ENCODE measurements at places on chromosomes 4 and X.

DNA sequence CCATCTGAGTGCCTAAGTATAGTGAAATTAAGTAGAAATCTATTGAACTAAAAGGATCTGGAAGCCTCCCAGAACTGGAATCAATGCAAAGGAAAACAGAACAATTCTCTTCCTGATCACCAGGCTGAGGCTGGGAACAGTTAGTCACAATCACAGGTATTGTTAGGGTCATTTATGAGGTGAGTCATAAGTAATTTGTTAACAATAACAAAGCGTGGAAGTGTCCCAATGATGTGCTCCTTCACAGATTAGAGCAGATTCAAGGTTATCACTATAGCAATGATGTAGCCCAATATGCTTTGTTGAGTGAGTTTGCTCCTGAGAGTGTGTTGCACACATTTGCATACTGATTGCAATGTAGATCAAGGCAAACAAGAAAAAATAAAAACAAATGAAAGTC lies 228.1 kb downstream of the ZNF674 start:
- no peak for DNase-seq

DNA sequence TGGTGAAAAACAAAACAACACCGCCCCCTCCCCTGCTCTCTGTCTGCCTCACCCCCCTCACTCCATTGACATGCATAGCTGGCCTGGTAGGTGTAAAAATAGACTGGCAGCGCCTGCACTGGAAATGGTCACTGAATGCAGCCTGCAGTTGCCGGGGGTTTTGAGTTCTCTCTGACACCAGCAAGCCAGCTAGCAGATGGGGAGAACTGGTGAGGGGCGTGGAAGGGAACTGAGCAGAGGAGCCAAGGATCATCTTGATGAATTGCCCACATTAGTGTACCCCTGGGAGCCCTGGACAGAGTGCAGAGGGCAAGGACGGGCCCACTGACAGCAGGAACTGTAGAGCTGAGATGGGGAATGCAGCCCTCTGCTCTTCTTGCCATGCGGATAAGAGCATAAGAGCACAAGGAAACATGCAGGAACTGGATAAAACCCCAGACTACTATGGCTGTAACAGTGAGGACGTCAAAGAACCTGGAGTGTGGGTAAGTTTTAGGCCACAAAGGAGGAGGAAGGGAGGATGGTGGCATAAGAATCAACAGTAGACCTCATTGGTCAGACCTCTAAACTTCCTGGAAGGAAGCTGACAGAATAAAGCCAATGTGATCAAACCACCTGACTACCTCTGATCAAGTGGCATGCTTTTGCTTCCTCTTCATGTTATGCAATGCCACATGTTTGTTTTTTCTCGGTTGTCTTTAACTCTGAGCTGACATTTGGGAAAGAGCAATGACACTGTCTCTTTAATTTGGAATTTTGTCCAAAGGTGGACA lies 96.3 kb downstream of the ANK2 start:
- DNase-seq: no peak

DNA sequence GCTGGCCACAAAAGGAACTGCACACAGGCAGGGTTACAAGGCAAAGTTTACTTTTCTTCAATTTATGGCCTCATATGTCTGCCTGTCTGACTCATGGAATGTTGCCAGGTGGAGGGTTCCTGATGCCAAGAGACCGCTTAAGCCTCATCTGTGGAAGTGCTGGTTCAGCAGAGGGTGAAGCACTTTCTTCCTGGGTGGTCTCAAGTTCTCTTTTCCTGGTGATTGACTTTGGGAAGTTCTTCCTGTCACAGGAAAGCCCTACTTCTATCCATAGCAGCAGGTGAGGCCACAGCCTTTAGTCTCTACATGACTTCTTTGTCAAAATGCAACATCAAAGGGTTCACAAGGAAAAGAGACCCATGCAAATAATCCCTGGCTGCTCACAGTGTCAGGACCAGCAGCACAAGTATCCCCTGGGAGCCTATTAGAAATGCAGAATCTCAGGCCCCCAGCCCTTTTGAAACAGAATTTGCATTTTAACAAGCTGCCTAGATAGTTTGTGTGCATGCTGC lies 81.4 kb upstream of the IGFBP7 start:
- DNase-seq: no peak

- DNase-seq: no peak
Measured at GRCh38 chrX:9221781-9222180, 187.9 kb upstream of the FAM9B start.

- no peak for DNase-seq
Measured at GRCh38 chr4:64582492-64582891, 173.2 kb upstream of the TECRL start.

- no peak for DNase-seq
Measured at GRCh38 chr4:185880571-185880970, 68.6 kb upstream of the SORBS2 start.

DNA sequence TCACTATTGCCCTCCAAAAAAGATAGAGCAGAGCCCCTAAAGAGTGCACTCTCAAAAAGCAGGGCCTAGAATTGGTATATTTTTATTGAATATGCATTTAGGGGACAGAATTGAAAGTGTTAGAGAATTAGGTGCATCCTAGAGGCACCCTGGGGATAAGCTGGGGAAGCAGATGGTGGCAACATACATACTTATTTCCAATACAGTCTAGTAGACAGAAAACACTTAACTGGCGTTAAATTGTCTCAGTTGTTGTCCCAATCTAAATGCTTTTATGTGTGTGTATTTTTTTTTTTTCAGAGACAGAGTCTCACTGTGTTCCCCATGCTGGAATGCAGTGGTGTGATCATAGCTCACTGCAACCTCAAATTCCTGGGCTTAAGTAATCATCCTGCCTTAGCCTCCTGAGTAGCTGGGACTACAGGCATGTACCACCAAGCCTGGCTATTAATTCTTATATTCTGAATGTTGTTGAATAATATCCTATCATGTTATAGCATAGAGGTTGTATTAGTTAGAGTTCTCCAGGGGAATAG lies 481.8 kb downstream of the GRXCR1 start:
- no peak for DNase-seq

DNA sequence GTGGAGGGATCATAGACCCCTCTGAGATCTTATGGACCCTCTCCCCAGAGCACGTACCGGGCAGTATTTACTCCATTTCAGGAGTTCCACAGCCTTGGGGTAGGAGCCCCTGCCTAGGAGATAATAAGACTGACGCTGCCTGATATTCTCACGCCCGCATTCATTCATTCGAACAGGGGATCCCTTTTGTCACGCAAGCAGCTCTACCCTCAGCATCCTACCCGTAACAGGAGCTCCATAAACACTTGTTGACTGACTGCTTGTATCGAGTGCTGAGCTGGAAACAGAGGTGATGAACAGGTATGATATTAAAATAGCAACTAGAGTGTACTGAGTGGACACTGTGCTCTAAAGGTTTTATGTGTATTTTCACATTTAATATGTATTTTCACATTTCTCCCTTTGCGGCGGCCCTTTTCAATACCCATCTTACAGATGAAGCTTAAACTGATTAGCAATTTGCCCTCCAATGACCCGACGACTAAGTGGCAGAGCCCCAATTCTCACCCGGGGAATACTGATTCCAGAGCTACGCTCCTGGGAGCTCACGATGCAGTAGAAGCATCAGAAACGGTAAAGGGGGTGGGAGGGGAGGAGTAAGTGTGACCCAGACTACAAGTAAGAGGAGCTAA lies 888 bp downstream of the RAB28 start:
- no peak for DNase-seq

- no peak for DNase-seq
Measured at GRCh38 chrX:118595501-118596042, 100.0 kb downstream of the DOCK11 start.

GRCh38 chr4:176383273-176384077 lies 63.7 kb downstream of the SPCS3 start:
- DNase-seq: no peak

DNA sequence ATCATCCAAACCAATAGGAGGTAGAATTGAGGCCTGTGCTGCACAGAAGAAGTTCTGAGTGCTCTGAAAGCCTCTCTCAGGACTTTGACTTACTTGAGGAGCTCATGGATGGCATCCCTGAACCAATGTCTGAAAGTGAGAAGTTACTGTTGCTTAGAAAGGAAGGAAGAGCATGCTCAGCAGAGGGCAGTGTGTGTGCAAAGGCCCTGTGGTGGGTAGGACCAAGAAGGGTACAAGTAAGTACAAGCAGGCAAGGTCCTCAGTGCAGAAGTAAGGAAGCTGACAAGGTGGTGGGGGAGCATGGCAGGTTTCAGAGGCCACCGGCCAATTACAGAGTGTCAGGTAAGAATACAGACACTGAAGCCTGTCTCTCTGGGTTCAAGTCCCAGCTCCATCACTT lies 31.4 kb upstream of the LGI2 start:
- no peak for DNase-seq

DNA sequence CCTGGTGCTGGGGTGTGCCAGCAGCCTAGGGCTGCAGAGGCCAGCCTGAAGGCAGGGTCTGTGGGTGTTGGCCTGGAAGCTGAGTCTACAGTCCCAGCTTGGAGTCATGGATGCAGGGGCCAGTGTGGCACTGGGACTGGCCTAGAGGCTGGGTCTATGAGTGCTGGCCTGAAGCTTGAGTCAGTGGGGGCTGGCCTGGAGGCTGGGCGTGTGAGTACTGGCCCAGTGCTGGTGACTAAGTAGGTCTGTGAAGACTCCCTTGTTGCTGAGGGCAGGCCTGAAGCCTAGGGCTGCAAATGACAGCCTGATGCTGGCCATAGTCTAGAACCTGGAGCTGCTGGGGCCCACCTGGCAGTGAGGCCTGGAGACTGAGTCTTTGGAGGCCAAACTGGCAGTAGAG lies 31.3 kb upstream of the ALG13 start:
- DNase-seq: no peak

DNA sequence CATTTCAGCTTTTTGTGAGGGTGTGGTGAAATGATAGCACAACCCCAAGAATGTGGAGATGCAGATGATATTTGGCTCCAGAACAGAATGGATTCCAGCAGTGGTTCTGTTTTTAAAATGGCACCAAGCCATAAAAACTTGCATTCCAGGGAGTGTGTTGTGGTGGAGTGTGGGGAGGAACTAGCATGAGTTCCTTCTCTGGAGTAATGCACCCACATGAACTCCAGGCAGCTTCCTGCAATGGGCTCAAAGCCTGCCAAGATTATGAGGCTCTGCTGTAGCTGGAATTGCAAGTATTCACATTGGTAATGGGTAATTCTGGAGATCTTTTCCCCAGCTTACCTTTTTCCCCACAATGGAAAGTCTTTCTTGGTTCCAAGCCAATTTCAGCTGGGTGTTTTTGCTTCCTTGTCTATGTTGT lies 161.4 kb downstream of the RAB28 start:
- DNase-seq: no peak

GRCh38 chrX:78595901-78596502 lies 63.1 kb downstream of the RTL3 start:
- no peak for DNase-seq

DNA sequence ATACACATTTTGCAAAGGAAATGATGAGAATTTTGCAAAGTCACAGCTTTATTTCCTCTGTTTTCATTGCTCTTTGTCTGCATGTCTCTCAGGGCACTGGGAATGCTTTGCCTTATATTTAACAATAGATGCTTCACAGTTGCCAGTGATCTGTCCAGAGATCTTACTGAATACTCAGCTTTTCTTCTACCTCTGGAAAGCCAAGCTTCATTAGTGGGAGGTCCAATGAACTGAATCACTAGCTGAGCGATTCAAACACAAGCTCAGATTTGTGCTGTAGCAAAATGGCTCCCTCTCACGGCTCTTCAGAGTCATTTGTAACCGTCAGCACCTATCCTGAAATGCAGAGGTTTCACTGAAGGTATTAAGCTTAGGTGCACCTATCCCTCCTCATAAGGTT lies 138.9 kb downstream of the DCLK2 start:
- DNase-seq: no peak

DNA sequence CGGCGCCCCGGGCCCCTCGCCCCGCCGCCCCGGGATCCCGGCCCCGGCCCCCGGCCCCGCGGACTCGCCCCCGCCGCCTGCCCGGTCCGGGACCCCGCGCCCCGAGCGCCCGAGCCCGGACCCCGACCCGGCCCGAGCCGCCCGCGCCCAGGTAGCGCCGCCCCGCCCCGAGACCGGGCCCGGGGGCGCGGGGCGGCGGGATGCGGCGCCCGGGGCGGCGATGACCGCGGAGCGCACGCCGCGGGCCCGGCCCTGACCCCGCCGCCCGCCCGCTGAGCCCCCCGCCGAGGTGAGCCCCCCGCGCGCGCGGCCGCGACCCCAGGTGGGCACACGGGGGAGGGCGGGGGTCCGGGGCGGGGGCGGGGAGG lies 224 bp downstream of the FGFRL1 start:
- DNase-seq: no peak

DNA sequence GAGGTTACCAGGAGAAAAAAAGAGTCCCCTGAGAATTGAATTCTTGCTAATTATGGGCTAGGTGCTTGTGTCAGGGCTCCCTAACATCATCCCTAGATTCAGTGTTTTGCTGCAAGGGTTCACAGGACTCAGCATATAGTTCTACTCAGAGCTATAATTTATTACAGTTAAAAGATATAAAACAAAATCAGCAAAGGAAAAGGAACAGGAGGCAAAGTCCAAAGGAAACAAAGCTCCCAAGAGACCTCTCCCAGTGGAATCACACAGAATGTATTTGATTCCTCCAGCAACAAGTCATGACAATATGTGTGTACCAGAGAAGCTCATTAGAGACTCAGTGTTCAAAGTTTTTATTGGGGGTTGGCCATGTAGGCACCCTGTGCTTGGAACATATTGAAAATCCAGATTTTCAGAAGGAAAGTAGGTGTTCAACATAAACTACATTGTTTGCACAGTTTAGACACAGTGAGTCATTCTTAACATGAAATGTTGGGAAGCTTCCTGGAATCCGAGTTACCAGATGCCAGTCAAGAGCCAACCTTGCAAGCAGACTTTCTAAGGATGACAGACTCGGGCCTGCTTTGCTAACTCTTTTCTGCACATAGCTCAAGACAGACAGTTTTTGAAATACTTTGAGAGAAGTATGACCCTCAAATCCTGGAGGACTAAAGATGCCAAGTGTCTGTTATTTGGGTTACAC lies 311.3 kb upstream of the EMCN start:
- no peak for DNase-seq

DNA sequence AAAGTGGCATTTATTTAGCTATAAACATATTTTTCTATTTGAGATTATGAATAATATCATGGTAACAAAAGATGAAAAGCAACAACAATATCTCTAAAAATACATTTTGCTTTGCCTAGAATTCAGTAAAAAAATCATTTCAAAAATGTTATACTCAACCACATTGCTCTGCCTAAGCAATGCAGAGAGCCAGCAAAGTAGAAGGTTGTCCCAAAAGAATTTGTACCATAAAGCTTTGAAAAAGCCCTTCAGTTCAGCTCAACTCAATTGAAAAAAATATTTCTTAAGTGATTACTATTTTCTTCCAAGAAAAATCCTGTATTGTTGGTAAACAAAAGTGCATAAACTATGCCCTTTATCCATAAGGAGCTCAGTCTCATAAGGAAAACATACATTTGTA lies 301.2 kb upstream of the ARSJ start:
- no peak for DNase-seq

DNA sequence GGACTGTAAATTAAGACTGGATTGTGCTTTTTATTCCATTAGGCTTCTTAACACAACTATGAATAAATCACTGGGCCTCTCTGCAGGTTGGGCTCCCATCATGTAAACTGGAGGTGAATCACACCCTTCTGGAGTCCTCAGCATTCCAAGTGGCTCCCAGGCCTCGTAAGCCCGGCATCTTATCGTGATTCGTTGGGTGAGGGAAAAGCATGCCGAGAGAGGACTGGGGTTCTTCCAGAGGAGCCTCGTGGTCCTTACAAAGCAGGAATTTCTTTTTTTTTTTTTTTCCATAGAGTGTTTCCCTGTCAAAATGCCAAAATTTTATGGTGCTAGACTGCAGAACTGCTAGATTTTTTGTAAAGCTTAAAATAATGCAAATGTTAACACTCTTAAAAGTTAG lies 20.0 kb downstream of the CLDN22 start:
- DNase-seq: no peak
